Hematopoietic multipotent progenitor cell treated with erythropoietin and hydrocortisone succinate and interleukin-3 and kit ligand, for 15 days (in vitro differentiated cells): ENCODE measurements at places on chromosomes 1 and 21.

DNA sequence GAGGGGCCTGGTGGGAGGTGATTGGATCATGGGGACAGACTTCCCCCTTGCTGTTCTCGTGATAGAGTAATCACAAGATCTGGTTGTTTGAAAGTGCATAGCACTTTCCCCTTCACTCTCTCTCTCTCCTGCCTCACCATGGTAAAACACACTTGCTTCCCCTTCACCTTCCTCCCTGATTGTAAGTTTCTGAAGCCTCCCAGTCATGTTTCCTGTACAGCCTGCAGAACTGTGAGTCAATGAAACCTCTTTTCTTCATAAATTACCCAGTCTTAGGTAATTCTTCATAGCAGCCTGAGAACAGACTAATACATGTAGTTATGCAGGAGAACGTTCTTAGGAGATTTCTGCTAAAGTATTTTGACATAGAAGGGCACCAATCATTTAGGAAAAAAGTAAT, 59.9 kb upstream of the FBXO28 start:
- no peak for DNase-seq

DNA sequence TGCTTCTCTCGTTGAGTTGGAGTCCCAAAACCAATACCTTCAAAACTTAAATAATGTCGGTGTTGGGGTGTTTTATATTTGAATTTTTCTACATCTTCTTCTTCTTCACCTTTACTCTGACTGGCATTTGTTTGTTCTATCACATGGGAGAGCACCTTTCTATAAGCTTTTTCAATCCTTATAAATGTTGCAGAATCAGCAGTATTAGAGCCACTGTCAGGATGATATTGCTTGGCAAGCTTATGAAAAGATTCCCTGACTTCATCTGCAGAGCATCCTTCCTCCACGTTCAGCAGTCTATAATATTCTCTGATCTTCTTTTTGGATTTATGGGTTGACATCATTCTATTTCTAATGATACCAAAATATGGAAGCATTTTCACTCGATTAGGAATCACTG, 2.6 kb downstream of the DNAJC28 start:
- DNase-seq, result no peak

GRCh38 chr1:210236840-210237409, 4.3 kb downstream of the SERTAD4 start:
- DNase-seq, result no peak

DNA sequence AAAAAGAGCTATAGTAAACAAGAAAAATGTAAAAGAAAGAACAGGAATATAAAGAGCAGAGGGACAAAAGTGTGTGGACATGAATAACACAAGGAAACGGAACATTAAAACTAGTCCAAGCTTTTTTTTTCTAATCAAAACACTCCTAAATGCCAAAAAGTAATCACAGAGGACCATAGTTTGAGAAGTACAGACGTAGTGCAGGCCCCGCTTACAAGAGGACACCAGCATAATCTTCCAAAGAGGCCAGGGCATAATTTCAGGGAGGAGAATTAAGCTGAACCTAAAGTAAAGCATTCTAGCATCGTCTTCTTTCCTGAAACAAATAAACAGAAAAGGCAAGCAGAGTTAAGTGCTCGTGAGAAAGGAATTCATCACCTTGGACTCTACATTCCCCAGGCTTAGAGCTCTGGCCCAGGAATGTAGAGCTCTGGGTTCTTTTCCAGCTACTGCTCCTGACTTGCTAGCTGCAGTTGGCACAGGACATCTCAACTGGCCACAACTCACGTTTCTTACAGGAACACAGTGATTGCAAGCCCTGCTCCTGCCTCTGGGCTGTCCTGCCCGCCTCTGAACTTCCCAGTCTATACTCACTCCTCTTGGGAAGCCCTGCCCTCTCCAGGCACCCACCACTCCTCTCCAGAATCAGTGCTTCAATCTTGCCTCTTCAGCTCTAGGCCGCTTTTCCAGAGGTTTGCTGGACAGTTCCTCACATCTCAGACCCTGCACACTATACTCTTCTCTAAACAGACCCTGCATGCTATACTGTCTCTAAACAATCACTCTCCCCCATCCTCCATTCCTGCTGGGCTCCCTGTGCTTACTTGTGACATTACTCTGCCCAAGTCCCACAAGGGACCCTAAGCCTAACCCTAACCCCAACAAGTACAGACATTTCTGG, 9.8 kb downstream of the RGS8 start:
- no peak for DNase-seq
